ENCODE measurements at places on chromosomes 3 and 15.
A peak's percentile ranks its signal among the peaks of the same experiment; 100 is the strongest.

DNA sequence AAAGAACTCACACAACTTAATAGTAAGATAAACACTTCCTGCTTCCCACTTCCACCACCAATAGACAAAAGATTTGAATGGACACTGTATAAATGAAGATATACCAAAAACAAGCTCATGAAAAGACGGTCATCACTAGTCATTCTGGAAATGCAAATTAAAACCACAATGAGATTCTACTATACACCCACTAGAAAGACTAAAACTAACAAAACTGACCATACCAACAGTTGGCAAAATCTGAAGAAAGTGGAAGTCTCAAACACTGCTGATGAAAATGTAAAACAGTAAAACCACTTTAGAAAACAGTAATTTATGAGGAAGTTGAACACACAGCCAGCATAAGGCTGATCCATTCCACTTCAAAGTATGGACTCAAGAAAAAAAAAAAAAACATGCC is 35.6 kb upstream of the CD96 start:
- no peak for DNase-seq
- H3K27ac ChIP-seq: no peak overlapping the region
- H3K4me3 ChIP-seq: no peak overlapping the region
- H3K27me3 ChIP-seq: no peaks in the 10 kb centered on the region
- peaks cover 6% of the 10 kb centered on the region for H3K4me1 ChIP-seq
- H3K36me3 ChIP-seq: no peaks in the 10 kb centered on the region

DNA sequence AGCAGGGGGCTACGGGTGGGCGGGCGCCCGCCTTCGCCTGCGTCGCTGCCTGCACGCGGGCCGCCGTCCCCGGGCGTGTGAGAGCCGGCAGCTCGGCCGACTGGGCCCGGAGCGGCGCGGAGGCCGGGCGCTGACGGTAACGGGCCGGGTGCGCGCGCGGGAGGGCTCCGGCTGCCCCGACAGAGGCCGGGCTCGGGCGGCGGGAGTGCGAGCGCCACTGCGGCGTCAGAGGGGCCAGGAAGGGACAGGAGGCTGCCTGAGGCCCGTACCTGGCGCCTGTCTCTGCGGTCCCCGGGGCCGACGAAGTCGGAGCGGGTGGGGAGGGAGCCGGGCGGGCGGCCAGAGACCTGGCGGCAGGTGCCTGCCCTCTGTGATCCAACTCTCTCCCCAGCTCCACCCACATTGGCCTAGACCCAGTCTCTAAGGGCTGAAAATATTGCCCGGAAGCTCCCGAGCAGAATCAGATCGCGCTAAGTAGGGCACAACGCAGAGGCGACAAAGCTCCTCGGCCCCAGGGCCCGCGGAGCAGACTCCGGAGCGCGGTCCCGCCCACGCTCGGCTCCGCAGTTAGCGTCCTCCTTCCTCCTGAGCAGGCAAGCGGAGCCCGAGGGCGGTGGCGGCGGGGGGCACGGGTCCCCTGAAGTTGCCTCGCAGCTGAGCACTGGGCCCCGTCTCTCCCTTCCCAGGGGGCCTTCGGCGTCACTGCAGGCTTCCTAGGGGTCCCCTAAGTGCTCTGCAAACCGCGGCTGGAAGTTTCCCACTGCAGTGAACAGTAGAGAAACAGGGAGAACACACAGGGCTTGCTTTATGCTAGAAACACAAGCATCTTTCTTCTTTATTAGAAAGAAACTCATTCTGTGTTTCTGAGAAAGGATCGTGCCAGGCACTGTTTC is at the start of gene MAN2A2:
TSS of gene MAN2A2 (plus strand) at position 463 of the 893 bp plus-strand sequence. CDS start 906 bp downstream, outside the sequence.
- peak within 1 kb of the TSS; percentile 89 for H3K4me3 ChIP-seq
- H3K36me3 ChIP-seq: peaks cover 35% of the 10 kb centered on the region
- no peaks in the 10 kb centered on the region for H3K27me3 ChIP-seq

DNA sequence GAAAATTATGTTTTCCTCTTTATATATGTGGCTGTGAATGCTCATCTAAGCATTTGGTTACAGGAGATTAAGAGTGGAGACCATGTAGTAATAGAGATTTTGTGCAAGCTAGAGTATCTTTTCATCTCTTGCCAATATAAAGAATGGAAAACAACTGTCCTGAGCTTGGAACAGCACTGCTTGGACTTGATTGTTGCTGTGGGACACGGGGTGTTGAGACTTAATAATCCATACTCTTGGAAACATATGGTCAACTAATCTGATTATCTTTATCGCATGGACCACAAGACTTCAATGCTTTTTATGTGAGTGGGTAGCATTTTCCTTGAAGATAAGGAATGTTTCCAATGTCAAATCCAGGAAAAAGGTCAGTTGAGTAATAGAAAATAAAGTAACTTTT is 806.3 kb downstream of the DIPK2A start:
- DNase-seq: no peak
- no peaks in the 10 kb centered on the region for H3K36me3 ChIP-seq
- H3K4me3 ChIP-seq: no peak overlapping the region
- H3K27ac ChIP-seq: no peak overlapping the region

- H3K27ac ChIP-seq: no peak within 1 kb of the TSS
- no peaks in the 10 kb centered on the region for H3K27me3 ChIP-seq
- H3K4me1 ChIP-seq: no peaks in the 10 kb centered on the region
Measured at GRCh38 chr15:53759411-53759931, at the start of gene WDR72. Gene WDR72, minus strand, starts transcription at chr15:53759663. Its CDS starts 26,514 bp downstream, at chr15:53733149.

- H3K4me3 ChIP-seq: no peak overlapping the region
- no peaks in the 10 kb centered on the region for H3K27me3 ChIP-seq
- no peak overlapping the region for H3K27ac ChIP-seq
- no peaks in the 10 kb centered on the region for H3K36me3 ChIP-seq
- DNase-seq: no peak
Measured at GRCh38 chr3:94303897-94304296, 241.0 kb downstream of the NSUN3 start.
